ENCODE measurements at places on chromosomes 12 and 14.

- DNase-seq, result no peak
These were observed 13.7 kb downstream of the COA8 start for GRCh38 chr14:103576371-103577024.

DNA sequence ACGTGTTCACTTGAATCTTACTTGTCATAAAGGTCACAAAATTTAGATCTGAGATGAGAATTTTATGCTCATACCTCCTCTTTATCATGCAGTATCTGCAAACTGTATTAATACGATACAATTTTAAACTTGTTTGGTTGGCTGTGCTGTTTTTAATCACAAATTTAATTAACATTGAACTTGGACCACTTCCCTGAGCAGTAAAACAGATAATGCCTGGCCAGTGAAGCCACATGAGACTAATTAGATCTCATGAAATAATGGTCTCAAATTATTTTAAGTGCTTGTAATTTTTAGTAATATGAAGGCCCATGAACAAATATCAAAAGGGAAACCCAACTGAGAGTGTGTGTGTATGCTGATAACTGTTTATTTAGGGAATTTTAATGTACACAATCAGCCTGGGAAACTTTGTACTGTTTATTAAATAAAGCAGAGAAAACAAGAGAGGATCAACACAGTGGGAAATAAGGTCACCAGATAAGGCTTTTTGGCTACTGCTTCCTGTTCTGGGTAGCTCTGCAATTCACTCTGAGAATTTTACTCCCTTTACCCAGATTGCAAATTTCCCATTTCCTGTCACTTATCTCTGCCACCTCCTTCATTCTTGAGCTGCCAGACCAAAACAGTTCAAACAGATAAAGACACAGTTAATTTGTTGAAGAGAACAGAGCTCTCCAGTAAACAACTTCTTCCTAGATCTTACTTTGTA lies 61.6 kb upstream of the GNPNAT1 start:
- no peak for DNase-seq

GRCh38 chr14:66900719-66901118 lies 288.5 kb upstream of the GARIN2 start:
- DNase-seq, result no peak

GRCh38 chr14:103273145-103273744 lies 60.8 kb upstream of the EIF5 start:
- no peak for DNase-seq

GRCh38 chr12:5123921-5124320 lies 80.2 kb downstream of the KCNA5 start:
- DNase-seq, result no peak

- DNase-seq, result no peak
These were observed 241.0 kb upstream of the TBX3 start for GRCh38 chr12:114924946-114925475.

GRCh38 chr12:68245180-68246021 lies 8.0 kb downstream of the IL22 start:
- no peak for DNase-seq

GRCh38 chr12:47184813-47185212 lies 105.1 kb upstream of the AMIGO2 start:
- DNase-seq, result no peak

GRCh38 chr12:102966200-102966863 lies 8.9 kb downstream of the ASCL1 start:
- DNase-seq, result no peak

GRCh38 chr14:67269298-67270060 lies 28.2 kb downstream of the PALS1 start:
- no peak for DNase-seq

DNA sequence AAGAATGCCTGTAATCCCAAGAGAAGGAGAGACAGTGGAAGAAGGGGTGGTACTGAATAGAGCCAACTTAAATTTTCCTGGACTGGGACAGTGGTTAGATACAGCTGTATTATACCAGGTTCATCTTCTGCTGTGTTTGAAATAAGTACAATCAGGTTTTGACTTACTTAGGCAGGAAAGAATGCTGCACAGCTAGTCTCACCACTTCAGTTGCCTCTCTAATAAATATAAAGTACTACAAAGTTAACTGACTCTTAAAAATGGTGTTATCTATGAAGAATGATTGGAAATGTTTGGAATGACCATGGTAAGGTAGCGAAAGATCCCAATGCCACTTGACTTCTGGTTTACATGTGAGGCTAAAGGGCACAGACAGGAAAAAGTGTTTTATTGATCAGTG lies 652.1 kb downstream of the NOVA1 start:
- DNase-seq, result no peak

DNA sequence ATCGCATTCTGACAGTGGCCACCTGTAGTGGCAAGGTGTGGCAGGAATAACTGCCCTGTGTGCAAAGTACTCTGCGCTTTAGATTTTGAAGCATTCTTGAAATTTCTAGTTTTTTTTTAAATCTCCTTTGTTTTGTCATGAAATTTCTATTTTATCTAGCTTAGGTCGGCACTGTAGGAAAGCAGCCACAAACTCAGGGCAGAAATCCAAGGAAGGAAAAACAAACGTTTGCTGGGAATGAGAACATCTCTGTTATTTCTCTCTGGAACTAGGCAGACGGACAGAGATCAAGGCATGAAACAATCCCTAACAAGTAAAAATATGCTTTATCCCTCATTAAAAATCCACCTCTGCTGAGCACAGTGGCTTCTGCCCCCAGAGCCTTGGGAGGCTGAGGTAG lies 1.3 kb upstream of the NR2C1 start:
- DNase-seq, result no peak

DNA sequence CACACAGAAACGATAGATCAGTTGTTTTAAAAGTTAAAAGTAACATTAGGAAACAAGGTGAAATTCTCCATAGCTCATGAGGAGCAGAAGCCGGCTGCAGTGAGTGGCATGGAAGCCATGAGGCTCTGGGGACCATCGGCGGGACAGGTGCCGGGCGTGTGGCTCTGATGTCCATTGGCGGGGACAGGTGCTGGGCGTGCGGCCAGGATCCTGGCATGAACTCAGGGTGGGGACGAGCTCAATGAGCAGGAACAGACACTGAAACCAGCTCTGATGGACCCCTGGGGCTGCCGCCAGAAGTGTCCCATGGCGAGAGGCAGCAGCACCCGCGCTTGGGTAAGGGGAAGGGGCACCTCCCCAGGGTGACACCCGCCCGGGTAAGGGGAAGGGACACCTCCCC lies 75.1 kb downstream of the NOC4L start:
- DNase-seq, result no peak

- DNase-seq, result no peak
These were observed at the start of gene MMP17 for GRCh38 chr12:131827961-131828534. MMP17 (plus strand) TSS chr12:131828393; CDS start chr12:131828495, 102 bp downstream.

GRCh38 chr12:132593938-132594358 lies 16.4 kb downstream of the LRCOL1 start:
- DNase-seq, result no peak

DNA sequence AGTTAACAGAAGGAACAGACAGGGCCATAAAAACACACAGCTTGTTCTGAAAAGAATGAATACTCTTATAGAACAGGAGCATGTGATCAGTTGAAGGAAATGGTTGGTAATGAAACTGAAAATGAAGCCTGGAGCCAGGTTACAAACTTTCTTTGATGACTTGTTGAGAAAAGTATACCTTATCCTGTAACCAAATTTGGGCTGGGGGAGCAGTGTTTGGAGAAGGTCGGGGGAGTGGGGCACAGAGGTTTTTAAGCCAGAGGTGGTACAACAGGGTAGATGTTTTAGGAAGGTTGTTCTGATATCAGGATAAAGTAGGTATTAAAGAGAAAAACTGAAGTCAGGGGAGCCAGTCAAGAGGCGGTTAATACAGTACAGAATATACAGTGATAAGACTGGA lies 8.2 kb downstream of the GOLT1B start:
- DNase-seq, result no peak
